ENCODE measurements at places on chromosomes 13 and 19. TPM values are rescaled to one million over a fixed set of nuclear protein-coding genes. Genes with fewer than 3 reads are reported as not detected.
A peak's percentile ranks its signal among the peaks of the same experiment; 100 is the strongest.

DNA sequence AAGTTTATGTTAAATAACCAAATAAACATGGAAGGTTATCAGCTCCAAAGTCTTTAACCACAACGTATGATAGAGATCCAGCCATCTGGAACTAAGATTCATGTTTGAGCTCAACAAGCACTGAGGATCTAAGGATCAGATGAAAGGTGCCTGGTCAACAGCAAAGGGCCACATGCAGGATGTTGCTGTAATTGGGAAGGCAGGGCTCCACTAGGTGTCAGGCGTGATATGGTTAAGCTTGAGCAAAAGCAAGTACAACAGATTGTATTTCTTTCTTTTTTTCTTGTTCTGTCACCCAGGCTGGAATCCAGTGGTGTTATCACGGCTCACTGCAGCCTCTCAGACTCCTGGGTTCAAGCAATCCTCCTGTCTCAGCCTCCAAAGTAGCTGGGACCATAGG lies 12.0 kb downstream of the EBPL start:
- DNase-seq, result no peak

GRCh38 chr19:29724746-29725145 lies 9.7 kb upstream of the C19orf12 start:
- no peak for DNase-seq

DNA sequence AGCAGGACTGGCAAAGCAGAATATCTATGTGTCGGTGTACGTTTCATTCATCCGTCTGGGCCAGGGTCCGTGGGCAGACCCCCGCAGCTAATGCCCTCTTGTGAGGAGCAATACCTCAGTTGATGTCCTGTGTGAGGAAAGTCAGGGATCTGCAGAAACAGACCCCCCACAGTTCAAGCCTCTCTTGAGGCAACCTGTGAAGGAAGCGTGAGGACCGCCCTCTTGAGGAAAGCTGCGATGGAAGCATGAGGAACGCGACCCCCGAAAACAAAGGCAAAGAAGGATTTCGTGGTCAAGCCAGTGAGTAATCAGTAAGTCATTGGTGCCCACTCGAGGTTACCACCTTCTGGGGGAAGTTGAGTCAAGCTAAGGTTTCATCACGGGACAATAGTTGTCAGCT lies 20.9 kb upstream of the ZNF83 start:
- DNase-seq, result no peak

- DNase-seq, result no peak
These were observed 9.1 kb upstream of the SHISA7 start for GRCh38 chr19:55451965-55452748.

DNA sequence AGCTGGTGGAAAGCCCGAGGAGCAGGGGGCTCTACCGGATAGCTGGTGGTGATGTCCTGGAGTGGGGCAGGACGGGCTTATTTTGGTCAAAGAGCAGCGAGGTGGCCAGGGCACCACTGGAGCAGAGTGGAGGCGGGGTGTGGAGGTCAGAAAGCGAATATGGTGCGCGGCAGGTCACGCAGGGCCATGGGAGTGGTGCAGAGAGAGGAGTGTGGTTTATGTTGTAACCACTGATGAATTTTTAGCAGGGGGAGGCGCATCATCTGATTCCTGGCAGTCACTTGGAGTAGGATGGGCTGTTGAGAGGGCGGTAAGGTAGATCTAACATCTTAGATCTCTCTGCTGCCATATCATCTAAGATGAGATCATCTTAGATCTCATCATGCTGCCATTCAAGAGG lies 1.4 kb upstream of the ZNF414 start:
- no peak for DNase-seq

DNA sequence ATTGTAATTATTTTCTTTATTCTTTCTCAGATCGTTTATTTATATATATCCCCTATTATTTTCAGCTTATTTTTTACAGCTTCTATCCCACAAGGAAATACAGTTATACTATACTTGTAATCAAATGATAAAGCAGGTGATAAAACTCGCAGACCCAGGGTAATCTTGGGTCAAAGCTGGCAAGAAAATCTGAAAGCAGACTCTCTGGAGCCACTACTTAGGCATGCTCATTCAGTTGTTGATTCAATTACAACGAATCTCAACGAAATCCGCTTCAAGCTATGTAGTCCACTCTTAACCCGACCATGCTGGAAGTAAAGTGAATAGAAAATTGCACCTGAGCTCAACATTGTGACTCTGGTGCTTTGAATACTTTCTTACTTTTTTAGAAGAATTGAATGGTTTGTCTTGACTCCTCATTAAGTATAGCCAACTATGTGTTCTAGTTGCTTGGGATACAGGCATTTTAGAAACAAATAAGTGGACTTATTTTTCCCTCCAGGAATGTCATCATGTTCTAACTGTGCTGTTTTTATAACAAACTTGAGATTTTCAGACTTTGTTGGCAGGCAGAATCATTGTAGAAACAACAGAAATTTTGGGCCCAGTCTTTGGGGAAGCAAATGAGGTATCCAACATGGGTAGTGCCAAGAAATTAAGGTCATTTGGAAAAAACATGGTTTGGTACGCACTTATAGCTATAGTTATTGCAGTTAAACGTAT lies 21.4 kb downstream of the ESD start:
- DNase-seq, result peak; percentile 42

DNA sequence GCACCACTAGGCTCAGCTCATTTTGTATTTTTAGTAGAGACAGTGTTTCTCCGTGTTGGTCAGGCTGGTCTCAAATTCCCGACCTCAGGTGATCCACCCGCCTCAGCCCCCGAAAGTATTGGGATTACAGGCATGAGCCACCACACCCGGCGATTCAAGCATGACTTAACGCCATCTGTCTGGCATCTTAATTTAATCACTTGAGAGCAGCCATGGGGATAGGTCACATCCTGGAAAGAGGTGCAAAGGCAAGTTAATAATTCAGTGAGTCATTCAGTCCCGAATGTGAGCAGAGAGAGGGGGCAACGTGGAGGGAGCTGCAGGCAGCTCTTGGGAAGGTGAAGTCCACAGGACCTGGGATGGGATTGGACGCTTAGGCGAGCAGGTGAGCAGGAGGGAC lies 31.7 kb upstream of the USP29 start:
- no peak for DNase-seq

GRCh38 chr13:33519561-33520467 lies 234.3 kb upstream of the STARD13 start:
- DNase-seq, result peak; percentile 62

- DNase-seq, result no peak
These were observed 31.4 kb upstream of the GJB6 start for GRCh38 chr13:20263393-20264044.

DNA sequence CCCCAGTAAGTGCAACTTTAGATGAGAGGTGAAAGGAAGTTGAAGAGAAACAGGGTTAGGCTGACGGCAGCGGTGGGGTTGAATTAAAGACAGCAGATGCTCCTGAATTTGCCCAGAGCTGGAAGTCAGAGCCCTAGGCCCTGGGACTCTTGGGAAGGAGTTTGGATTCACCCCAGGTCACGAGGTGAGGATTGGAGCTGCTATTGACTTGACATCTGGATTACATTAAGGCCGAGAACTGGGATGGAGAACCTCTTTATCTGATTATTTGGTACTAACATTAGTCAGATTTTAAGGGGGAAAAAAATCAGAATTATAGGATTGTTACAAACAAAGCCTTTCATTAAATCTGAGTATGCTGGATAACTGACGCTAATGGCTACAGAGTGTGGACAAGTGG lies 367.2 kb downstream of the ZNF536 start:
- peak; percentile 78 for DNase-seq

DNA sequence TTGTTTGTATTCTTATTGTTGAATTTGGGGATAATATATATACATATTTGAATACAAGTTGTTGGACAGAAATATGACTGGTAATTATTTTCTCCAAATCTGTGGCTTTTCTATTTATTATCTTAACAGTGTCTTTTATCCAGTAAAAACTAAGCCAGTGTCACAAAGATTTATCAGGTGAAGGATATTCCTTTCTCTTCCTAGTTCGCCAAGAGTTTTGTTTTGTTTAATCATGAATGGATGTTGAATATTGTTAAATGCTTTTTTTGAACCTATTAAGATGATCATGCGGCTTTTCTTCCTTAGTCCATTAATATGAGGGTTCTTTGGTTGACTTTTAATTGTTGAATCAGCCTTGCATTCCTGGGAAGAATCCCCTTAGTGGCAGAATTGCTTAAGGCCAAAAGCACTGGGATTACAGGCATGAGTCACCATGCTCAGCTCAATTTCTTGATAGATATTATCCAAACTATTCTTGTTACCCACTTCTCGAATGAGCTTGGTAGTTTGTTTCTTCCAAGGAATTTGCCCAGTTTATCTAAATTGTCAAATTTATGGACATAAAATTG lies 53.3 kb downstream of the TEX26 start:
- no peak for DNase-seq

DNA sequence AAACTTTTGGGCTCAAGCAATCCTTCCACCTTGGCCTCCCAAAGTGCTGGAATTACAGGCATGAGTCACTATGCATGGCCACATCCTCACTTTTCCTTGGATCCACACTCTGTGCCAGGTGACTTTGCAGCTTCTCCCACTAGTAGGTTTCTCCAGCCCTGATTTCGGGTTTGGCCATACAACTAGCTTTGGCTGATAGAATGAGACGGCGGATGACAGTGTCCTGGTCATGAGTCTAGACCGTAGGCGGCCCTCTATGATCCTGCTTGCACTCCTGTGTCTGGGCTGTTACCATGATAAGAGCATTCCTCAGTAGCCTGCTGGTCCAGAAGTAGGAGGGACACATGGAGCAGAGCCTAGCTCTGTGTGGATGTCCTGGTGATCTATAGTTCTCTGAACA lies 112.5 kb upstream of the KL start:
- peak; percentile 42 for DNase-seq

DNA sequence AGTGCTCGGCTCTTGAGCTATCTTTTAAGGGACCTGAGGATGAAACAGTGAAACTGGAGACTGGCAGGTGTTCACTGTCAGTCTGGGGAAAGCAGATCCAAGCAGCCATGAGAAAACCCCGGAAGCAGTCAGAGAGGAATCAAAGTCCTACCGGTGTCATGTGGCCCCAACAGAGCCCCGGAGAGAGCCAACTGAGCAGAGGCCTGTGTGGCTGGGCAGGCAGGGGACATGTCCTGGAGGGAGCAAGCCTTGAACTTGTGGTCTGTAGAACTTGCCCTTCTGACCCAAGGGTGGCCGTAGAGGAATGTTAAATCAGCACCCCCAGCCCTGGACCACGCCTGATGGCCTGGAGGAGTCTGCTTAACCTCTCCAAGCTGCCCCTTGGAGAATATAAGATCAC lies 113.7 kb upstream of the ZNF507 start:
- no peak for DNase-seq

DNA sequence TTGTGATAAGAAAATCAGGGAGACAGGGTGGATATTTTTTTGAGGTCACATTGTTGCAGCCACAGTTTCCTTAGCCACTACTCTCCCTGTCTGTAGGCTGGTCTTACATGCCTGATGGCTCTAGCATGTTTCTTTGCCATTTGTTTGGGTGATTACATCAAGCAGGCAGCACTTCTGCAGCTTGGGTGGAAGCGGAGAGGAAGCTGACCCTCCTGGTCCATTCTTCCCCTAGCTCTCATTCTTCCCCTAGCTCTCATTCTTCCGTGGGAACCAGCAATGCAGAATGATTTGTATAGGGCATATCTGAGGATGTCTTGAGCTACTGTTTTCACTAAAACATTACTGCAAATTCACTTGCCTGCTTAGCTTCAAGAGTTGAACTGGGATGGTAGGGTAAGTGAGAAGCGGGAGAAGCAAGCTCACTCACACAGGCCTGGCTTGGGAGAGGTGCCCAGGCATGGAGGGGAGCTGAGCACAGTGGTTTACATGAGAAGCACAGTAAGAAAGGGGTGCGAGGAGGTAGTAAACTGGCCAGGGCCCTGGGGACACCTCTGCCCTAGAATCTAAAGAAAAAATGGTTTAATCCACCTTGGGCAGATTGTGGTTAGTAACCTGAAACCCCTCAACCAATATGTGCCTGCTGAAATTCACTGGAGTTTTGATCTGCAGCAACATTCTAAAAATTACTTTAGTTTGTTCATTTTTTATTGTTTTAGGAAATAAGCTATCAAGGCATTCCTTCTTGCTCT lies 538.9 kb downstream of the RFC3 start:
- no peak for DNase-seq

- no peak for DNase-seq
These were observed 63.4 kb downstream of the KDM4B start for GRCh38 chr19:5032101-5032967.

DNA sequence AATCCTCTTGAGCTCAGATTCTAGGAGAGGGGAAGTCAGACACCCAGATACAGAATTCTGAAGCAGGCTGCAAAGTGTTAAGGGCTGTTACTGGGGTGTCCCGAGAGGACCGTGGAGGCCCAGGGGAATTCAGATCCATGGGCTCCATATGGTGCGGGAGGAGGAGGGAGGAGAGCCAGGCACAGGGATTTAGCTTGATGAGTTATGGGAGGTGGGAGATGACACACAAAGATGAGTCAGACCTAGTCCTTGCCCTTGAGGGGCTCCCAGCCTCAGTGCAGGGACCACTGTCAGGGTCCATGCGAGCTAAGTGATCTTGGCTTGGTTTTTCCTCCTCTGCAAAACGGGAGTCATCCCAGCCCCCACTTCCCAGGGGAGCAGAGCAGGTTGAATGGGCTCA lies 14.4 kb upstream of the GIPR start:
- no peak for DNase-seq

DNA sequence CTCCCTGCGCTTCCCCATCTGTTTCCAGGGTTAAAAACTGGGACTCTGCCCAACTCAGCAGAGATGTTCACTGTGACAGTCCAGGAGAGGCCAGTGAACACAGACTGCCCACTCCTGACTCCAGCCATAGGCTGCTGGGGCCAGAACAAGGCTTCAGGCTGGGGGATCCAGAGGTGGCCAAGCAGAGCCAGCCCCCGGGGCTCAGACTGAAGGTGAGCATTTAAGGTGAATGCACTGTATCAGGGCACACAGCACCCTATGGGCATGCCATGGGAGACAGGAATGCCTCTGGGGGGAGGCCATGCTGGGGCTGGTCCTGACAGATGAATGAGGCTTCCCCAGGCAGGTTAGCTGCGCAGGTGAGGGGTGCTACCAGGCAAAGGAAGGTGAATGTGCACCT lies 96.4 kb downstream of the TUBA3C start:
- DNase-seq, result no peak

DNA sequence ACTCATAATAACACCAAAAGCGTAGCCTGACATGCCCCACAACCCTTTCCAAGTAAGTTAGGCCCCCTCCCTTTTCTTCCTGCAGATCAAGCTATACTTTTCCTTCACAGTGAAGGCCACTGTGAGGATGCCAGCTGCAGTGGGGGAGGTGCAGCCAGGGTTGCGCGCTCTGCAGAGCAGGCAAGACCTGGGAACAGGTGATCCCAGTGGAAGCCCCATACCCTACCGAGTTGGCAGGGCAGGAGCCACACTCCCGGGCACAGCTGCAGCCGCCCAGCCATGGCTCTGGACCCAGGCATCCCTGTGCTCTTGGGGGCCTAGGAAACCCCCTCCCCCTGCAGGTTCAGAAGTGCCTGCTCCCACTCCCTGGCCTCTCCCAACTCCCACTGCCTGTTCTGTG lies 18.7 kb downstream of the MTMR6 start:
- no peak for DNase-seq

- no peak for DNase-seq
These were observed 531.9 kb downstream of the KLF12 start for GRCh38 chr13:73602295-73602694.

The UBE2L5 gene
- polyA plus RNA-seq, result 0.55 TPM

The U2AF1L4 gene
- polyA plus RNA-seq, result 10.4 TPM

The ATP8A2 gene
- 2.2 TPM for polyA plus RNA-seq

The CD209 gene
- 4.2 TPM for polyA plus RNA-seq

The IFI30 gene
- polyA plus RNA-seq, result 0.74 TPM

The GAPDHS gene
- polyA plus RNA-seq, result not detected

The VSTM2B gene
- 0.14 TPM for polyA plus RNA-seq

The FCAR gene
- polyA plus RNA-seq, result 0.48 TPM

The HOMER3 gene
- 56.0 TPM for polyA plus RNA-seq

The KATNAL1 gene
- 14.7 TPM for polyA plus RNA-seq

The WDR87 gene
- polyA plus RNA-seq, result 0.21 TPM

The CGB2 gene
- not detected for polyA plus RNA-seq

Data from muscle of back (tissue), 13 donors.